ENCODE measurements at places on chromosomes 4 and X.

DNA sequence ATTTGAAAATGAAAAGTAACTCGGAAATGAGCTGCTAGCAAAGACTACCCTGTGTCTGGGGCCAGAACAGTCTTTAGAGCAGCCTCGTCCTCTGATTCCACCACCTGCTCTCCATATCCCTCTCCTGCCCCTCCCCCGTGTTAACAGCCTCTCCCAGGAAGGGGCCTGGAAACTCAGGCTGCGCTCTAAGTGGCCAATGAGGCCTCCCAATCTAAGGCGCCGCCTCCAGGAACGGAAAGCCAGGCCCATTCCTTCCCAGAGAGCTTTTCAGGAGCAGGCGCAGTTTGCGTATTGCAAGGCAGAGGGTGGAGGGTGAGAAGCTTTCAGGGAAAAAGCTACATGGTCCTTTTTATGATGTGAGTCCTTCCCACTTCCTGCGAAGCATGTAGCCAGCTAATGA is 31.2 kb downstream of the RS1 start:
- DNase-seq, result peak; percentile 88

- DNase-seq, result no peak
Observed at GRCh38 chr4:103076747-103077347, at the start of gene SLC9B2. Gene SLC9B2 (minus strand): TSS chr4:103076761. CDS start chr4:103067550, 9,211 bp downstream.

GRCh38 chr4:183400035-183400434 is 44.4 kb upstream of the CDKN2AIP start:
- DNase-seq, result no peak

DNA sequence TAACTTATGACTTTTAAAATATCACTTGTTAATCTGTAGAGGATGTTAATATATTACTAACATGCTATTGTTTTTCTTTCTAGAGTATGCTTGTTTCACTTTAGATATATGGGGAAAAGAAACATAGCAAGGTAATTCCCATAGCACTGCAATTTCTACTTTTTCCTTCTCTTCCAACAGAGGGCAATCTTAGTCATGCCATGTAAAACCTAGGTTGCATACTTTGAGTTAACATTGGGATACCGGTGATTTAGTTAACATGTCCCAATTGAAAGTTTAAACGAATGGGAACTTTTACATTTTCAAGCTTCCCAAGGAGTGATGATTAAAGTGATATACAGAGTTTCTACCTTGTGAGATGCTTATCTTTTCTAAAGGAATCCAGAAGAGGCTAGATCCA is 89.4 kb upstream of the IL13RA1 start:
- no peak for DNase-seq

GRCh38 chr4:48012824-48013223 is 3.7 kb downstream of the CNGA1 start:
- DNase-seq, result no peak

GRCh38 chr4:110064295-110064694 is 134.1 kb downstream of the ELOVL6 start:
- DNase-seq, result no peak

GRCh38 chr4:1003271-1004070 is 8.0 kb upstream of the FGFRL1 start:
- no peak for DNase-seq

- DNase-seq, result no peak
Observed at GRCh38 chrX:57204306-57204705, 67.1 kb upstream of the SPIN2A start.

GRCh38 chr4:151518359-151518758 is 109.4 kb downstream of the FHIP1A start:
- no peak for DNase-seq

- DNase-seq, result no peak
Observed at GRCh38 chr4:6781561-6781960, 966 bp upstream of the KIAA0232 start.

DNA sequence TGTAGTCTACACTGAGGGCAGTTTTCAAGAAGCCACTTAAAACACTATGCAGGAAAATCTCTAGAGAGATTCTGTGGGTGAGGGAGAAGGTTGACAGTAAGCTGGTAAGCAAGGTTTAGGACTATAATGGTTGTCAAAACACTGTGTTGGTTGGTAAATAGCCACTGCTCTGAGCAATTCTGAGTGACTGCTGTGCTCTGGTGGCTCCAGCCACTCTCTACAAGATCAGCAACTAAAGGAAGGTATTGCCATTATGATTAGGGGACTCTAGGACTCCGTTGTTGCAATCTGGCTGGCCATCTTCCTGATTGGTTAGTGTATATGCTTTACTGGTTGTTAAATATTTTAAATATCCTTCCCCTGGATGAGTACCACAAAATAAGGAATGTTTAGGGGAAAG is 5.5 kb upstream of the FAM47E start:
- no peak for DNase-seq

GRCh38 chr4:106270736-106271135 is 45.3 kb downstream of the TBCK start:
- DNase-seq, result no peak

DNA sequence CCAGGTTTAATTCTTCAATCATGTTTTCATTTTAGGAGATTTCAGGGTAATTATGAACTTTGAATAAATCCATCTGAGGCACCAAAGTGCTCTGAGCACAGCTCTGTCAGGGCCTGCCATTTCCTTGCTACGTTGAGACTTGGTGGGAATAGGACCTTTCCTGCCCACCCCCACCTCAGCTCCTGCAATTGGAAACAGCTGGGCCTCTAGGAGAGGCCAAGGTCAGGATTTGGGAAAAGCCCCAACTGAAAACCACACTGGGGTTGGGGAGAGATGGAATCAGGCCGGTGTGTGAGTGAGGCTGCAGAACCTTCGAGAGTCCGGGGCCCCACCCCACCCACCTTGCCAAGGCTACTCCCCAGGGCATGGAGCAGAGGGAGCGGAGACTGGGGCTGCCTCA is 212.7 kb upstream of the BCOR start:
- no peak for DNase-seq

DNA sequence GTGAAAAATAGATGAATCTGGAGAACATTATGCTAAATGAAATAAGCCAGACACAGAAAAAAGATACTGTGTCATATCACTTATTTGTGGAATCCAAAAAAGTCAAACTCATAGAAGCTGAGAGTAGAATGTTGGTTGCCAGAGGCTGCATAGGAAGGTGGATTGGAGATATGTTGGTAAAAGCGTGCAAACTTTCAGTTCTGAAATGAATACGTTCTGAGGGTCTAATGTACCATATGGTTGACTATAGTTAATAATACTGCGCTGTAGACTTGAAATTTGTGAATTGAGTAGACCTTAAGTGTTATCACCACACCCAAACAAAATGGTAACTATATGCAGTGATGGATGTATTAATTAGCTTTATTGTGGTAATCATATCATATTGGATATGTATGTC is 45.0 kb upstream of the UPRT start:
- DNase-seq, result no peak

GRCh38 chr4:6855692-6856297 is 53.8 kb upstream of the TBC1D14 start:
- no peak for DNase-seq

GRCh38 chrX:150227321-150227860 is 135.7 kb upstream of the MAMLD1 start:
- no peak for DNase-seq

GRCh38 chr4:31125496-31125895 is 405.3 kb downstream of the PCDH7 start:
- DNase-seq, result no peak

- no peak for DNase-seq
Observed at GRCh38 chr4:76640353-76640910, 205.4 kb downstream of the SHROOM3 start.

DNA sequence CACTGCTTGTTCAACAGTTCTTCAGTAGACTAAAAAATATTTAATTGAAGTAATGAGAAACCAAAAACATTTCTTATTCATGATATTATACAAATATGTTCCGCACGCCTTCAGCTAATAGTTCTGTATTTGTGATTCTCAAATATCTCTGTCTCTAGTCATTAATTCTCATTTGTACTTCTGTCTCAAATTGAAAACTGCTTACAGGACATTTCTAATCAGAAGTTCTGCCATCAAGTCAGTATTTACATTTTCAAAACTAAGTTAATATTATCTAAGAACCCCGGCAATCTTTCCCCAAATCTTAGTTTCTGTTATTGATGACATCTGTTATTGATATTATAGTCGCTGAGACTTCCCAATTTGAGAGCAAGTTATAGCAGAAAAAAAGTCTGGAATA is 78.6 kb upstream of the PGRMC2 start:
- no peak for DNase-seq

GRCh38 chrX:1400049-1400448 is 8.1 kb upstream of the SLC25A6 start:
- DNase-seq, result no peak

DNA sequence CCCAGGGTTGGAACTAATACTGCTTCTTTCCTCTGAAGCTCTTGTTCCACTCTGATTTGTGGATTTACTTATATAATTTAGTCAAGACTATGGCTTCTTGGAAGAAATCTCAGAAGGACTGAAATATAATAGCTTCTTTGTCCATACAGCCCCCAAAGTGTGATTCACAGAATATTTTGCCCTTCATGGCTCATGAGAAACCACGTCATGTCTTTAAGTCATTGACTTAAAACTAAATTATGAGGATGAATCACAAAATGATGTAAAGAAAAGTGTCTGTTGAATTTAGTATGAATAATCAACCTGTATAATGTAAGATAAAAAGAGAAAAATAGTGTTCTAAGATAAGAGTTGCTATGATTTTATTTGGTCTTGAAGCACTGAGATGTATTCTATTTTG is 43.3 kb upstream of the AGA start:
- no peak for DNase-seq

GRCh38 chr4:36624030-36624429 is 342.6 kb downstream of the DTHD1 start:
- no peak for DNase-seq

GRCh38 chr4:4446434-4446833 is 59.5 kb downstream of the NSG1 start:
- DNase-seq, result no peak

GRCh38 chr4:5391492-5391891 is 316.9 kb downstream of the EVC2 start:
- DNase-seq, result no peak

DNA sequence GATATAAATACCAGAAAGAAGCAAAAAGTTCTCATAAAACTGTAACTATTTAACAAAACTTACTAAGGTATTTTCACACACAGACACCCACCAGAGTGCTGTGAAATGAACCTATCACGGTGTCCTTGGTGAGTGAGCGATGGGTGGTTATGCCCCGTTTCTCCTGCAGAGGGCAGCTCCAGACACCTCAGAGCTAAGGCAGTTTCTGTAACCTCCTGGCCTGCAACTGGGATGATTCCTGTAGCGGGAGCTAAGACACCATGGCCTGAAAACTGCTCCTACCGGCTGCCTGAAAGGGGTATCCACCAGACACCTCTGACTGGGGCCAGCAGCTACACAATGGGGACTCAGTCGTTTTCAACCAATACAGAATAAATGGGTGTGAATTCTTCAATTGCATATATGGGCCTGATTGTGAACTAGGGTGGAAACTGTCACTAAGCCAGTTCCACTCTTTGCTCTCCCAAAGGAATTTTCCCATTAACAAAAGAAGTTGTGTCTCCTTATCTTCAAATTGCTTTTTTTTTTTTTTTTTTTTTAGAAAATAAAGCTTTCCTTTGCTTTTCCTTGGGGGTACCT is 2375.8 kb upstream of the TENM3 start:
- peak; percentile 83 for DNase-seq

DNA sequence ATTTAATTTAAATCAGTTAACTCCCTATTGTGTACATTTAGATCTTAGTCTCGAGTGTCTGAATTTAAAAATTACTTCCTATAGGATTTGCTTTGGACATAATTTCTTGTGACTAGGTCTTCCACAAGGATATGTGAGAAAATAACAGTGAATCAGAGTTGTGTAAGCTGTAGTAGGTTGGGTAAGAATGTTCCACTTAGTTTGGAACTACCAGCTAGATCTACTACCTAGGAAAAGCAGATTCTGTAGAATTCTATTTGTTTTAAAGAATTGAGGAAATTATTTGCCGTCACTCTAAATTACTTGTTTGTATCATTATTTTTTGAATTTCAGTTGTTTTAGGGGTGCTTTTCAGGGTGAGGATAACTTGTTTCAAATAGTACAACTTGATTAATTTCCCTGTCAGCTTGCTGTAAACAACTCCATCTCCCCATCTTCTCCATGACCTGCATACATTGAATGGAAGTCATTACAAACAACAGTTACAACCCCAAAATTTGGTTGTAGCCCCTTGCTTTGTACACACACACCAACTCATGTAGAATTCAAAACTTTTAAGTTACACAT is 1.3 kb downstream of the MTHFD2L start:
- no peak for DNase-seq

DNA sequence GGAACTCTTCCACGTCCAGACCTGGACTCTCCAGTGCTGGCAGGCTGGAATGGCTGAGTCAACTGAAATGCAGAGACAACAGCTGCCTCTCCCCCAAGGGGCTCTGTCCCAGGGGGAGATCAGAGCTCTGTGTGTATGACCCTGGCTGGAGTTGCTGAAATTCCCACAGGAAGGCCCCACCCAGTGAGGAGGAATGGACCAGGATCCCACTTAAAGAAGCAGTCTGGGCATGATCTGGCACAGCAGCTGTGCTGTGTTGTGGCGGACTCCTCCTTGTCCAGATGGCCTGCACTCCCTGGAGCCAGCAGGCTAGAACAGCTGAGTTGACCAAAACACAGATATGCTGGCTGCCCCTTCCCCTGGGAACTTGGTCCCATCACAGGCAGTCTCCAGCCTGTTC is 25.4 kb downstream of the C4orf17 start:
- peak; percentile 80 for DNase-seq

- DNase-seq, result no peak
Observed at GRCh38 chr4:113189546-113189945, 140.1 kb downstream of the ANK2 start.

GRCh38 chrX:144219035-144219434 is 335.2 kb downstream of the UBE2NL start:
- DNase-seq, result no peak

DNA sequence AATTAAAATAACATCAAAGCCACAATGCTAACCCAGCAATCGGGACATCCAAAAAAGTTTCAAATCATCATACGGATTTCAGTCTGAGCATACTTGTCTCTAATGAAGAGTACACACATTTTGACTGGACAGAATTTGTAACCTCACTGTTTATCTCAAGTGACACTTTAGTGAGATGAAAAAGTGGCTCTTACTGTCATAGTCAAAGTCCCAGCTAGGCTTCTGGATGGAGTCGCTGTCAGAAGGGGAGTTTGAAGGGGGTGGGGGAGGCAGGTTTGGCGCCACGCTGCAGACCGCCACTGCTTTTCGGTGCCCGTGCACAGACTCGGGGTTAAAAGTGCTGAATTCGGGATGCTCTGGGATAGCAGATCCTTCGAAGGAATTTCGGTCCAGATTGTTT is 41.0 kb upstream of the MTNR1A start:
- DNase-seq, result no peak

GRCh38 chr4:88318751-88319350 is 34.5 kb upstream of the PPM1K start:
- no peak for DNase-seq

- DNase-seq, result peak; percentile 74
Observed at GRCh38 chr4:76690011-76690905, 207.7 kb downstream of the SOWAHB start.

GRCh38 chrX:16312761-16313623 is 145.7 kb downstream of the MAGEB17 start:
- no peak for DNase-seq

- peak; percentile 62 for DNase-seq
Observed at GRCh38 chr4:145557720-145558119, 61.5 kb upstream of the MMAA start.

- peak; percentile 11 for DNase-seq
Observed at GRCh38 chr4:72525938-72526337, 43.1 kb downstream of the ADAMTS3 start.

Measured in BE2C (cell line).